ENCODE measurements at places on chromosomes 5 and 9. TPM values are rescaled to one million over a fixed set of nuclear protein-coding genes. Genes with fewer than 3 reads are reported as not detected.

SPATA31C1 gene
- not detected for total RNA-seq

TAF11L10 gene
- not detected for total RNA-seq

NPR2 gene
- total RNA-seq: 22.6 TPM

GPR151 gene
- total RNA-seq: not detected

SVEP1 gene
- total RNA-seq: 134 TPM

SARDH gene
- total RNA-seq: 4.9 TPM

TMEM174 gene
- not detected for total RNA-seq

CCL21 gene
- not detected for total RNA-seq

MTRR gene
- 23.9 TPM for total RNA-seq

OR13F1 gene
- total RNA-seq: not detected

IL3 gene
- total RNA-seq: not detected

SHOC1 gene
- total RNA-seq: under 0.01 TPM

Measured in smooth muscle cell of bladder (primary cell).